ENCODE measurements at places on chromosomes 7 and 10. TPM values are rescaled to one million over a fixed set of nuclear protein-coding genes. Genes with fewer than 3 reads are reported as not detected.

SEPTIN14 gene
- not detected for total RNA-seq

GNAT3 gene
- not detected for total RNA-seq

ANKRD30A gene
- total RNA-seq = not detected

CPXM2 gene
- 1.9 TPM for total RNA-seq

NME8 gene
- not detected for total RNA-seq

POM121 gene
- 80.2 TPM for total RNA-seq

NOBOX gene
- not detected for total RNA-seq

GPR37 gene
- 1.6 TPM for total RNA-seq

SSC4D gene
- total RNA-seq = 14.8 TPM

PARD3 gene
- 47.2 TPM for total RNA-seq

ALOX5 gene
- 3.7 TPM for total RNA-seq

ATG9B gene
- 2.0 TPM for total RNA-seq

MYO3A gene
- total RNA-seq = 4.3 TPM

CPEB3 gene
- 1.1 TPM for total RNA-seq

IFIT2 gene
- 0.09 TPM for total RNA-seq

GOT1 gene
- 43.3 TPM for total RNA-seq

SPDYE11 gene
- total RNA-seq = not detected

CYP3A4 gene
- total RNA-seq = not detected

EMX2 gene
- not detected for total RNA-seq

PON1 gene
- total RNA-seq = 0.90 TPM

PPP1R9A gene
- total RNA-seq = 17.0 TPM

PODXL gene
- total RNA-seq = 727 TPM

GIMAP4 gene
- total RNA-seq = not detected

ASAH2 gene
- total RNA-seq = 5.9 TPM

HHEX gene
- 1.8 TPM for total RNA-seq

VWC2 gene
- 0.02 TPM for total RNA-seq

ITGB8 gene
- total RNA-seq = 7.1 TPM

NYAP1 gene
- 3.2 TPM for total RNA-seq

BMPER gene
- 0.20 TPM for total RNA-seq

SKIDA1 gene
- total RNA-seq = 5.9 TPM

WNT2 gene
- total RNA-seq = not detected

CLDN12 gene
- 42.9 TPM for total RNA-seq

CLDN3 gene
- 16.9 TPM for total RNA-seq

PDE6C gene
- total RNA-seq = not detected

PLAC9 gene
- 7.8 TPM for total RNA-seq

RGR gene
- total RNA-seq = not detected

ITIH5 gene
- total RNA-seq = 1.1 TPM

PRKAR2B gene
- 15.2 TPM for total RNA-seq

TSPAN13 gene
- 18.7 TPM for total RNA-seq

AKR1E2 gene
- 2.5 TPM for total RNA-seq

OR2A7 gene
- total RNA-seq = 2.5 TPM

JCAD gene
- total RNA-seq = 0.66 TPM

CAPZA2 gene
- 131 TPM for total RNA-seq

SUPV3L1 gene
- total RNA-seq = 54.3 TPM

ADAMTS14 gene
- 1.9 TPM for total RNA-seq

ADGRA1 gene
- 0.13 TPM for total RNA-seq

OR6B1 gene
- not detected for total RNA-seq

WEE2 gene
- total RNA-seq = not detected

PON3 gene
- not detected for total RNA-seq

DNAH11 gene
- total RNA-seq = 2.5 TPM

PNLIPRP1 gene
- not detected for total RNA-seq

EVX1 gene
- not detected for total RNA-seq

All from H9 (cell line).